Foreskin keratinocyte (primary cell): ENCODE measurements at places on chromosomes 4 and X. TPM values are rescaled to one million over a fixed set of nuclear protein-coding genes. Genes with fewer than 3 reads are reported as not detected.
A peak's percentile ranks its signal among the peaks of the same experiment; 100 is the strongest.

NALF2 gene
- 0.95 and 2.0 TPM in 2 replicates for total RNA-seq

SHOX gene
- total RNA-seq: not detected in 2 replicates

MAML3 gene
- total RNA-seq: 0.35 and 0.61 TPM in 2 replicates

CDKN2AIP gene
- total RNA-seq: 13.6 and 14.8 TPM in 2 replicates

RHOH gene
- total RNA-seq: not detected in 2 replicates

TEX11 gene
- not detected in 2 replicates for total RNA-seq

DNA sequence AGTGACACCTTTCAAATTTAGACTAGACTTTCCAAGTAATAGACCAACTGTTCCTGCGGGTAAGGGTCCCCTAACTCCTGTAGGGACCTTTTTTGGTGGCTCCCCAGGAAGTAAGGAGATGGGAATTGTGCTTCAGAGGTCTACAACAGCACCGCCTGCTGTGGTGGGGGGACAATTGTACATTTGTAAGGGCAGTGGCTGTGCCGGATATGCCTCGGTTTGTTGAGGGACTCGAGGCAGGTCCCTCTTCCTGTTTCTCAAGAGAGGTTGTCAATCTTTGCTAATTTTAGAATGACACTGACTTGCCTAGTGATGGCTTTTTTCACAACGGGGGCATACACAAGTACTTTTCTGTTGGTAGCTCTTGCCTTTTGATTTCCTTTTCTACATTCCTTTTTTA is 15.5 kb upstream of the HSD17B11 start:
- no peak for DNase-seq

GRCh38 chrX:11329021-11329420 is 35.8 kb downstream of the AMELX start:
- no peak for DNase-seq

DNA sequence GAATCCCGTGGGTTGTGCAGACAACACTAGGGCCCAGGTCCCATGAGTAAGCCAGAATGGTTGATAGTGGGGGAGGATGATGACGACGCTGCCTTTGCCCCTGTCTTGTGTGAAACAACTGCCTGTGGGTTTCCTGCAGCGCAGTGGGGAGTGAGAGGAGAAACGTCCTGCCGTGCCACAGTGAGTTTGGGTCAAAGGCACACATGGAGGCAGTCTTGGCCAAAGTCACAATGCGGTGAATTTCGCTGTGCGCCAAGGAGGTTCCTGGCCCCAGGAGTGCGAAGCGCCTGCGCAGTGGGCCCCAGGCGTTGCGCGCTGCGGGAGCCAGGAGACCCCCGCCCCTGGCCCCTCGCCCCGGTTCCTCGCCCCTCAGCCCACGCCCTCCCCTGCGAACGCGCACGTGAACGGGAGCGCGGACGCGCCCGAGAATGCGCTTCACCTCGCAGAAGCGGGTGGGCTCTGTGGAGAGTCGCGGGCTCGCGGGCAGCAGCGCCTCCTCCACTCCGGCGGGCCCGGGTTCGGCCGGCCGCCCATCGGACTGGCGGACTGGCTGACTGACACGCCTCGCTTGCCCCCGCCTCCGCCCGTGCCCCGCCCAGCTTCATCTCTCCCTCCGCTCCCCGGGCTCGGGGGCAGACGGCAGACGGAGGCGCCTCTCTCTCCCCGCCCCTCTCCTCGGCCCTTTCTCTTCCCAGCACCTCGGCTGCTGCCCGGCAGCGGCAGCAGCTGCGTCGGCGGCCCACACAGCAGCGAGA is at the start of gene NUDT10:
TSS of gene NUDT10 (plus strand) at position 635 of the 755 bp plus-strand sequence. CDS start 144 bp downstream, outside the sequence.
- DNase-seq: no peak

GRCh38 chr4:173448103-173448502 is 49.2 kb upstream of the SCRG1 start:
- DNase-seq: no peak

- DNase-seq: no peak
Measured at GRCh38 chr4:56626963-56627362, 54.1 kb downstream of the HOPX start.

DNA sequence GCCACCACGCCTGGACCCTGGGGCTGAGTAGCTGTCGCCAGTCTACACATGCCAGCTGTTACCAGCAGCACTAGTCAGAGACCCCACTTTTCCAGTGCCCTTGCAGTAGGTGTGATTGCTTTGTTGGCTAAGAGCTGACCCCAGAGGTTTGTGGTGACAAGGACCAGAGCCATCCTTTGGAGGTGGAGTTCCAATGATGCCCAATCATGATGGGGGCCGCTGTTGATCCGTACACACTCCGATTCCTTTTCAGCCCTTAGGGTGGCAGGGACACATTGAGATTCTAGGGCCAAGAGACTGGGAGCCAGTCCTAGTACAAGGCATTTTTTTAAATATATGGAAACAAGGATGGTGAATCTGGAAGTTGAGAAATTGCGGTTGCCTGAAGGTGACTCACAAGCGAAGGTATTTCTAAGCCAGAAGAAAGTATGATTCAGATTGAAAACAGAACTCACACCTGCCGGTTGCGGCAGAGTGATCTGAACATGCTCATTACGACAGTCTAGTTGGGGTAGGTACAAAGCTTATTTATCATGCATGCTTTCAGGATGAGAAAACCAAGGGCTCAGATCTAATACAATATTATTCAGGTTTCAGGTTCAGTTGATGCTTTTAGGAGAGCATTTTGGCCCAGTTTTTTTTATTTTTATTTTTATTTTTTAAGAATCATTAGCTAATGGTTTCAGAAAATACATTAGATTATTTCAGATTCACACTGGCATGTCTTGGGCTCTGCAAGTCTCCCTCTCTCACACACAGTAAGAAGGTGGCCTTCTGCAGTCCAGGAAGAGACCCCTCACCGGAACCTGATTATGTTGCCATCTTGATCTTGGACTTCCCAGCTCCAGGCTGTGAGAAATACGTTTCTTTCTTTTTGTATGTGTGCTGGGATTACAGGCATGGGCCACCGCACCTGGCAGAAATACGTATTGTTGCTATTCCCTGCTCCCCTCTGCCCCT is 43.4 kb downstream of the SHROOM2 start:
- peak; percentile 94 for DNase-seq

- no peak for DNase-seq
Measured at GRCh38 chrX:56728321-56728720, 722 bp upstream of the NBDY start.
